ENCODE measurements at places on chromosomes 7 and 10.

- DNase-seq, result no peak
Measured at GRCh38 chr10:69217119-69217754, 2.9 kb upstream of the HKDC1 start.

- no peak for DNase-seq
Measured at GRCh38 chr7:140506788-140507464, 27.6 kb upstream of the MKRN1 start.

GRCh38 chr7:131365838-131366237 lies 38.2 kb downstream of the MKLN1 start:
- DNase-seq, result no peak

DNA sequence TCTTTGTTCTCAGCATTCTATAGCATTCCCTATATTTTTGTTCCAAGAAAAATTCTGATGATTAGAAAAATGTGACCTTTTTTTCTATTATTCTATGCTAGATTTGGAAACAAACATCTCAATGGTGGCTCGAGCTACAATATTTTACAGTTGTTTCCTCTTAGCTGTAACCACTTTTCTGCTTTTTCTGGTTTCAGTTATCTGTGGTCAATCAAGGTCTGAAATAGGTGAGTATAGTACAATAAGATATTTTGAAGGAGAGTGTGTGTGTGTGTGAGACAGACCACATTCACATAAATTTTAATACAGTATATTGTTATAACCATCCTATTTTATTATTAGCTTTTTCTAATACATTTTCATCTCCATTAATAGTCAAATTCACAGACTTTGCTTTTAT lies 564.5 kb upstream of the GHITM start:
- DNase-seq, result no peak

- no peak for DNase-seq
Measured at GRCh38 chr10:33386926-33387325, 52.5 kb upstream of the NRP1 start.

DNA sequence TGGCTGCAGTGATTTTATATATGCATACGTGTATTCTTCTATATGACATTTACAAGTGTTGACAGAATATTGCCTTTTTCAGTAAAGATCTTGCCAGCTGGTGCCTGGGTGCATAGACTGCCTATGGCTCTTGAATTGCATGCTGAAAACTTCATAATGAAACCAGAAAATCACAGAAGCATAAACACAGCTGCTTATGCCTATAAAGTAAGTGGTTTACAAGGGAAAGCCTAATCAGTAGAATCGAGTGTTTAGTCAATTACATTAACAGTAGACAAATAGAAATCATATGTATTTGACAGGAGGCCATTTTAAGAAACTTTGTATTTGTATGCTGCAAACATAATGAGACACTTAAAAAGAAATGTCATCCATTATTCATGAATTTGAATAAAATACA lies 82.5 kb downstream of the TMEM168 start:
- no peak for DNase-seq

DNA sequence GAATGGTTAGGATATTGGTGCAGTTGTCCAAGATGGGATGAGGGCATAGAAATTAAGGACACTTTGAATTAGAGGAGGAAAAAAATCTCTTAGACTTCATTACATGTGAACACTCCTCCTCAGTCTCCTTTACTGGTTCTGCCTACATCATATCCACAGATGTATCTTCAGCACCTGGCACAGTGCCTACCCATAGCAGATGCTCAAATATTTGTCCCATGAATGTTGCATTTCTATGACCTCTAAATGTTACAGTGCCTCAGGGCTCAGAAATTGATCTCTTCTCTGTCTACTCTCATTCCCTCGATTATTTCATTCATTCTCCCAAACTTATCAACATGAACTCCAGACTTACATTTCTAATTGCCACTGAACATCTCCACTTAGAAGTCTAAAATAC lies 17.1 kb downstream of the CNNM1 start:
- no peak for DNase-seq

Data from activated CD8-positive, alpha-beta memory T cell treated with anti-CD3 and anti-CD28 coated beads for 48 hours (primary cell).